ENCODE measurements at places on chromosomes 2 and 18.

DNA sequence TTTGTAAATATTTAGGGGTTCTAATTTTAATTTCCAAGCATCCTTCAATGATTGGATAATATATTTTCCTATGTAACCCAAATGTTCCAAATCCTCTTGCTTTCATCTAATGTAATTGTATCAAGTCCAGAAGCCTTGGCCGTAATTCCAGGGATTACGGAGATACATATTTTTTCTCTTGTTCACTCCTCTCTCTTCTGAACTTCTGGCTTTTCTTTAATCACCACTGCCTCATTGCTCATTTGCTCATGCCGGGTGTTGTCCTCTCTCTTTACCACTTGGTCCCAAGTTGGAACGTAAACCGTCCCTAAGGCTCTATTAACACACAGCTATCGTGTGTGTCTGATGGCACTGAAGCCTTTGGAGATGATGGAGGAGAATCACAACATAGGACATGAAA, 188.7 kb upstream of the COL3A1 start:
- DNase-seq: no peak

- DNase-seq: no peak
These were observed 33.8 kb downstream of the LPIN2 start for GRCh38 chr18:2979129-2979528.

GRCh38 chr2:20594957-20595356, 55.9 kb downstream of the HS1BP3 start:
- DNase-seq: no peak

DNA sequence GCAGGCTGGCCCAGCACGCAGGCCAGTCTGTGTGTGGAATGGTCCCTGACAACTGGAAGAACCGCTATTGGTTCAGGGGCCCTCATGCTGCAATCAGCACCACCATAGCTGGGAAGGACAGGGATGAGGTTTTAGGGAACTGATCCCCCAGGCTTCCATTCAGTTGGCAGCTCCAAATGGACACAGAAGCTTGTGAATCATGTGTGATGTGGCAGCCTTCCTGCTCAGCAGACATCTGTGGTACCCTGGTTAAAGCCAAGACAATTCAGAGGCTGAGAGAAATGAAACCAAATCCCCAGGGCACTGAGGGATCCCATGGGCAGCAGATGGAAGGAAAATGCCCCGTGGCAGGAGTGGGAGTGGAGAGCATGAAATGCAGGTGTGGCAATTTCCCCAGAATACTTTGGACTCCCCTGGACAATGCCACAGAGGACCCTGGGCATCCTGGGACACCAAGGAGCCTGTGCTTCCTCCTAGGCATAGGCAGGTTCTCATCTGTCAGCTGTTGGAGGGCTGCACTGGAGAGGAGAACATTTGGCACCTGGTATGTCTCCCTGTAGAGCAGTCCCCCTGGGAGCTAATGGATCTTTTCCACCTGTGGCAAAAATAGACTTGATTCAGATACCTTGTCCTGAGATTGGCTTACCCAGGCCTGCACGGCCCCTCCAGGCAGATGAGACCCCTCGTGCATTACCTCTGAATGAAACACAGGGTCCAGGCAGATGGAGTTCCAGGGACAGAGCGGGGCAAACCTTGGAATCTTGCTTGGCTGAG, 162.2 kb upstream of the BCL2L11 start:
- no peak for DNase-seq

DNA sequence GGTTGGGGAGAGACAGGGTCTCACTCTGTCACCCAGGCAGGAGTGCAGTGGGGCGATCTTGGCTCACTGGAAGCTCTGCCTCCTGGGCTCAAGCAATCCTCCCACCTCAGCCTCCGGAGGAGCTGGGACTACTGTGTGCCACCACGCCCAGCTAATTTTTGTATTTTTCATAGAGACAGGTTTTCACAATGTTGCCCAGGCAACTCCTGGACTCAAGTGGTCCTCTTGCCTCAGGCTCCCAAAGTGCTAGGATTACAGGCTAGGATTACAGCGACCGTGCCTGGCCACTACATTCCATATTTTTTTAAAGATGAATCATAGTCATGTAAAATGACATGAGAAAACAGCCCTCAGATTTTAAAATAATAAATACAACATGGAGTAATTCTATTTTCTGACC, 32.3 kb downstream of the CWC22 start:
- DNase-seq: no peak

DNA sequence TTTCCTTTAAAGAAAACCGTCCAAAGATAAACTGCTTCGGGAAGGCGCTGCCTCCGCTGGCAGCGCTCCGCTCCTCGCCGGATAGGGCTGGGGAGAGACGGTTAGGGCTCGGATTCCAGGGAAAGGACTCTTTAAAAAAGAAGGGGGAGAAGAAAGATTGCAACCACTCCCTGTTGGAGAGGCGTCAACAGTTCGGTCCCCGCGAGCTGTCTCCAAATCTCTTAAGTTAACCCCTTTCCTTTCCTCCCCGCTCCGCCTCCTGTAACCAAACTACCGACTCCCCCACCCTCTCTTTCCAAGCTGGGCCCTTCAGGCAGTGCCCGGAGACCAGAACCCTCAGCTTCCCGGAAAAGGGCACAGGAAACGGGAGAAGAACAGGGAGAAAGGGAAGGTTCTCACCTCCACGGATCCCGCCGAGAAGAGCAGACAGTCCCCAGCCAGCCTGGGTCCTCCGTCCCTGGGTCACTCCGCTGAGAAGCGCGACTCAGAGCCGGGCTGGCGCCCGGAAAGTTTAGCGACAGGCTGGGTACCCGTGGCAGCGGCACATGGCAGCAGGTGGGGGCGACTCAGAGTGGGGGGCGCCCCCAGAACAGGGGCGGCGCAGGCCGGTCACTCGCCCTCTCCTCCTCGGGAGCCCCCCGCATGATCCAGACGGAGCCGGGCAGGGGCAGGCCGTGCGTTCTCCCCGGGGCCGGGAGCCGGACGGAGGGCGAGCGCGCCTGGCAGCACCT, 675 bp downstream of the FZD5 start:
- peak; percentile 25 for DNase-seq

DNA sequence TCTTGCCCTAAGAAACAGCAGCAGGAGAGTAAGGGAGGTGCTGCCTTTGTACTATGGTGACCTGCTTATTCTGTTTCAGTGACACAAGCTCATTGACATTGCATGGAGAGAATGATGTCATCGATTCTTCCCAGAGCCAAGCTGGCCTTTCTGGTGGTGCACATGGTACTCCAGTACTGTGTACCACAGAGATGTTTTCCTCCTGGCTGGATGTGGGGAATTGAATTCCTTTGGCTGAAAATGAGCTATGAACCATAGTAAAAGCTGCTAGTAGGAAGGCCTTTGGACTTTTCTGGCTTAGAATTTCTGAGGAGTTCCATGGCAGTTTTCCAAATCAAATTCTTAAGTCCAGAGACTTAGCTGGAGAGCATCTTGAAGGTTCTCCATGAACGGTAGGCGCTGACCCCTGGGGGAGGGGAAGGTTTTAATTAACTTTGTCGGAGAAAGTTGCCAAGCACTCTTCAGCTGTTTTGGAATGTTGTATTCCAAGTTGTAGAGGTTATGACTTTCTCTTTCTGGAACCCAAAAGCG, 17.1 kb upstream of the B3GNT2 start:
- DNase-seq: no peak

DNA sequence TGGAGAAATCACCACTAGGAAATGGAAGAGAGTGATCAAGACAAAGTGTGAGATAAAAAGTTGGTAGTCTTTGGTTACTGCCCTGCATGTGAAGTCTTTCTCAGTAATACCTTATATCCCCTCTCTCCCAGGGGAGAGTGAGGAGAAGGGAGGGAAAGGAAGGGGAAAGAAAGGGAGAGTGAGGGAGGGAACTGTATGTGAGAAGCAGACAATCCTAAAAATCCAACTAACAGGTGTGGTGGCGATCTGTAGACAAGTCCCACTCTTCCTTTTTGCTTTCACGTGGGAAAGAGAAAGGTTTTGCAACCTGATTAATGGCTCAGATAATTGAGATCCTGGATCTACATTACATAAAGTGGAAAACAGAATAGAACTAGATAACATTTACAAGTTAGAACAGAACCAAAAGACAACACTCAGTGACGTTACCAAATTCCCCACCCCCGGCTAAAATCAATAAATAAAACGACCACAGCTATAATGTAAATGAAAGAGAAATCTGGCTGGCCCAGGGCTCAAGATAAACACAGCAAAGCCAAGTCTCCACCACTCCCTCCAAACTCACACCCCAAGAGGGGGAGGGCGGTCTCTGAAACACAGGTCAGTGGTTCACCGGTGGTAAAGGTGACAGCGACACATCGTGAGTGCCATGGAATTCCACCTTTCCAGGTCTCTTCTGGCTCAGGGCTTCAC, 10.0 kb upstream of the APCDD1 start:
- no peak for DNase-seq

DNA sequence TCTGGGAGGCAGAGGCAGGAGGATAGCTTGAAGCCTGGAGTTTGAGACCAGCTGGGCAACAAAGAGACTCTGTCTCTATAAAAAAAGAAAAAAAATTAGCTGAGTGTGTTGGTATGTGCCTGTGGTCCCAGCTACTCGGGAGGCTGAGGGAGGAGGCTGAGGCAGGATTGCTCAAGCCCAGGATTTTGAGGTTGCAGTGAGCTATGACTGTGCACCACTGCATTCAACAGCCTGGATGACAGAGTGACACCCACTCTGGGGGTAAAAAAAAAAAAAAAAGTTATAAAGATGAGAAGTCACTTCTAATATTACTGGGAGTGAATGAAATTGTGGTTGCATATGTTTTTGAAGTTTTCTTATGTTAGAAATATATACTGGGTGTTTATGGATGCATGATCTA, 71.6 kb downstream of the C2orf74 start:
- DNase-seq: peak; percentile 7

GRCh38 chr2:164960159-164960558, 4.8 kb upstream of the SLC38A11 start:
- no peak for DNase-seq

- no peak for DNase-seq
These were observed 47.9 kb downstream of the RBMS1 start for GRCh38 chr2:160445673-160446072.

GRCh38 chr2:142825861-142826260, 51.6 kb upstream of the KYNU start:
- no peak for DNase-seq
